ENCODE measurements at places on chromosomes 1 and 21.

- peak; percentile 5 for DNase-seq
Observed at GRCh38 chr1:61742620-61743430, 545 bp downstream of the PATJ start.

DNA sequence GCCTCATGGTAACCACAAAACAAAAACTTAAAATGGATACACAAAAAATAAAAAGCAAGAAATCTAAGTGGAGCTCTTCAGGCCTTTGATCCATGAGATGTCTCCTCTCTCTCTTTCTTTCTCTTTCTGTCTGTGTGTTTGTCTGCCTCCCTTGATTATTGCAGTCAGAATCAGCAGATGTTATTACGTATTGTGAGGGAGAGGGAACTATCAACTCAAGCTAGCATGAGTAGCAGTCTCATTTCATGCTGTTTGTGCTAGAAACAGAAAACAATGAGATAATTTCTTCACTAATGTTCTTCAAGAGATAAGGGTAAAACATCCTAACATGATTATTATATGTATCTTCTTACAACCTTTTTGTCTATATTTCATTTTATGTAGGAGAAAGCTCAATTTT, 103.7 kb upstream of the PDC start:
- no peak for DNase-seq

GRCh38 chr1:177206831-177207355, 36.1 kb downstream of the BRINP2 start:
- no peak for DNase-seq

GRCh38 chr1:91700332-91700731, 185.6 kb downstream of the TGFBR3 start:
- no peak for DNase-seq

GRCh38 chr1:9689971-9690381, 38.4 kb downstream of the PIK3CD start:
- no peak for DNase-seq

DNA sequence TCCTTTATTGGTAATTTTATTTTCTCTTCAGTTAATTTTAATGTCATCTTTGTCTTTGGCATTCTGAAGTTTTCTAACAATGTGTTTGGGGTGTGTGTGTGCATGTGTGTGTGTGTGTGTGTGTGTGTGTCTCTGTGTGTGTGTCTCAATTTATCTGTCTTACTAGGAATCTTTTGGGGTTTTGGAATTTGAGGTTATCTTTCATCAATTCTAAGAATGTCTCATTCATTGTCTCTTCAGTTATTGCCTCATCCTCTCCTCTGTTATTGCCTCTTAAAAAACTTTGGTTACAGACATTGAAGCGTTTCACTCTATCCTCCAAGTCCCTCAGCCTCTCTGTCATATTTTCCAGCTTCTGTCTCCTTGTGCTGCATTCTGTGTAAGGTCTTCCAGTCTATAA, 18.1 kb upstream of the SAMD13 start:
- DNase-seq, result no peak

DNA sequence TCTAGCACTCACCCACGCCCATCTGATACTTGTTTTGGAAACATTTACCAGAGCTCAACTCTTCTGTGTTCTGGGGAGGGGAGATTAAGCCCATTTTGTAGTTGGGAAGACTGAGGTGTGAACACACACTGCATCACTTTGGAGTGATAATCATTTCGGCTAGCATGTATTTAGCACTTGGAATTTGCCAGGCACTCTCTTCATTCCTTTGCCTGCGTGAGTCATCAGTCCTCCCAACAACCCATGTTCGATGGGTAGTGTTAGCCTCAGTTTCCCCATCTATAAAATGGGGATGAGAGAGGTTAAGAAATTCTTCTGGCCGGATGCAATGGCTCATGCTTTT, 182.8 kb upstream of the TMEM51 start:
- no peak for DNase-seq

DNA sequence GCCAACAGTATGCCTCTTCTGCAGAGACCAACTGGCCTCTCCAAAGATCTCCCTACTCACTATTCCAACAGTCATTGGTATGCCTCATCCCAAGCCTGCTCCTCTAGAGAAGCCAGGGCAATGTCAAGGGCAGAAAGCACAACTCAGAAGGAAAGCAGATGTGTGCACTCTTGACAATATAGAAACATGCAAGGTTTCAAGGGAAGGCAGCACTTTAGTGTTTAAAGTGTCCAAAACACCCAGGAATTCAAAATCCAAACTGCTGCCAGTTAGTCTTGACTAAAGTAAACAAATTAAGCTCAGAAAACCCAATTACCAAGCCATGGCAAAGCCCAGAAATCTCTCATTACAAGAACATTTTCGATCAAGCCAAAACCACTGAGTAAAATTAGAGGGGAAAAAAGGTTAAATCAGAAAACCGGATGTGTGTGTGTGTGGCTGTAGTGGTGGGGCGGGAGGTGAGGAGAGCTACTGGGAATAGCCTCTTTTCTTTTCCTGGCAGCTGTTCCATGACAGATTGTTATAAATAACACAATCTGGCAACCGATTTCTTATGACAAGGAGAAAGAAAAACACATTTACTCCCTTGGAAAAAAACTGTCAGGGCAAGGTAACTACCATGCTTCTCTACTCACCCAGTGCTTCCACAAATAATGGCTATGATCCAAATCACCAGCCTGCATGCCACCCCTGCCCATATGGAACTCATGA, 39.2 kb downstream of the EIF2B3 start:
- DNase-seq, result no peak

- no peak for DNase-seq
Observed at GRCh38 chr1:234997201-234997895, 131.3 kb downstream of the TOMM20 start.

- DNase-seq, result no peak
Observed at GRCh38 chr1:234849832-234850231, 239.9 kb upstream of the IRF2BP2 start.

DNA sequence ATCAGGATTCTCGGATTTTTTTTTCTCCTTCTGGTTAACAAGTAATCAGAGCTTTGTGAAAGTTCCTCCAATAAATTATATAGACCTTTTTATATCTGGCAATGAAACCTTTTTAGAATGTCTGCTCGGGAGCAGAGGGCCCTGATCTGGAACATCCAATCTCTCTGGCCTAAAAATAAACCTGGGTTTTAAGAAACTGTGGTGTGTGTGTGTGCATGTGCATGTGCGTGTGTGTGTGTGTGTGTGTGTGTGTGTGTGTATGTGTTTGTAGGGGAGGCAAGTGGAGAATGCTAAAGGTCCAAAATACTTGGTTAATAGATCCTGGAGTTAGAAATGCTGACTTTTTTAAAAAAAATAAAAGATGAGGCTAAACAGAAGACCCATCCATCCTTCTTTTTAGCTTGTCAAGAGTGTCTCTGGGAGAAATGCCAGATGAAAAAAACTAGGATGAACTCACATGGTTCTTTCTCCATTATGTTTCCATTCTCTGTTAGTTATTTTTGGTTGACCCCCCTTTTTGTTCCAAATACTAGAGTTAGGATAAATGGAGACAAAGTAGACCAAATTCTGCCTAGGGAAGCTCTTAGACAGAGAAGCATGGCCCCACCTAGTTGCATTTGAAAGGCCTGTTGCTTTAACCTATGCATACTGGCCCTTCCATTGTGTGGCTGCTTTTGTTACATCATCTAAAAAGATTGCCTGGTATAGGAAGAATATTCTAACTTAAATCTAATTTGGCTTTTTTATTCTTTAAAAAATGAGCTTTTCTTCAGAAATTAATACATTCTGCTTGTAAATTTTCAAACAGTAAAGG, 175.9 kb downstream of the PAPPA2 start:
- DNase-seq, result no peak

- DNase-seq, result no peak
Observed at GRCh38 chr1:162687870-162688269, 55.6 kb downstream of the DDR2 start.

DNA sequence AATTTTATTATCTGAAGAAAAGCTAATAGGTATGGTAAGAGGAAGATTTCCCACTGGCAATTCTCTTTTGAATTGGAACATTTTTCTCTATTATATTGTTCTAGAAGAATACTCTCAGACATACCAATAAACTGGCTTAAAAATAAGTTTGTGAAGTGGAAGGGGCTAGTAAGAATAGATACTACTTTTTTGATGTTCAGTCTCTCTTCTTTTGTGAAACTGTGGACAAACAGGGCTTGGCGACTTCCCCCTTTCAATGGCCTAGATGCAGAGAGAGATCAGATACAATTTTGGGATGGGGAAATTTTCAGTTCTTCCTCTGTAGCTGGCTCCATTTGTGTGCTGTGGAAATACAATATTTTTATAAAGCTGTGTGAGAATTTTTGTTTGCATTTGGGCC, 2.5 kb downstream of the PBX1 start:
- DNase-seq, result no peak

GRCh38 chr1:59414406-59415133, 117.7 kb downstream of the FGGY start:
- DNase-seq, result no peak

GRCh38 chr1:10986525-10986890, 25.9 kb upstream of the TARDBP start:
- DNase-seq, result no peak

GRCh38 chr1:156389311-156389710, 20.3 kb downstream of the RHBG start:
- DNase-seq, result peak; percentile 75

- DNase-seq, result no peak
Observed at GRCh38 chr1:11767922-11768704, 6.1 kb downstream of the C1orf167 start.

DNA sequence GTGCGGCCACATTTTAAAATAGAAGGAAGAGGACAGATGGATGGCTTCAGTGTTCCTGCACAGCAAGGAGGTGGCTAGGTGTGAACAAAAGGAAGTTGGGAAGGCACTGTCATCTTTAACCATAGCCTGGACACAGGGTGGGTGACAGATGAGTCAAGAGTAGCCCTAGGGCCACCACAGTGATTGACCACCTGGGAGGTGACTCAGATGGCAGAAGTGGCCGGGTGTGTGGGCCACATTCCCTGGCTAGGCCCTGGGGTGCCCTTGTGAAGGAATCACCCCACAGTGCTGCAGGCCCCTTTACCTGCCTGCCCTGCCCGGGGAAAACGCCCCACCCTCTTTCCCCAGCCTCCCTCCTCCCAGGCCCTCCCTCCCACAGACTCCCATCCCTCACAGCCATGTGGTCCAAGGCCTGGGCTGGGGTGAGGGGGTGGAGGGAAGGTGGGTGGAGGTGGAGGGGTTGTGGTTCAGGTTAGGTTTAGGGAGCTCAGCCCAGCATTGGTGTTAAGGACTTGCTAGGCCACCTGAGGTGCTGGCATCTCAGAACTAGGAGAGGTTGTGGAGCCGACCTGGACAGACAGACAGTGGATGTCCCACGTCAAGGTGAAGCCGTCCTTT, 59.1 kb downstream of the SPSB1 start:
- DNase-seq, result no peak

DNA sequence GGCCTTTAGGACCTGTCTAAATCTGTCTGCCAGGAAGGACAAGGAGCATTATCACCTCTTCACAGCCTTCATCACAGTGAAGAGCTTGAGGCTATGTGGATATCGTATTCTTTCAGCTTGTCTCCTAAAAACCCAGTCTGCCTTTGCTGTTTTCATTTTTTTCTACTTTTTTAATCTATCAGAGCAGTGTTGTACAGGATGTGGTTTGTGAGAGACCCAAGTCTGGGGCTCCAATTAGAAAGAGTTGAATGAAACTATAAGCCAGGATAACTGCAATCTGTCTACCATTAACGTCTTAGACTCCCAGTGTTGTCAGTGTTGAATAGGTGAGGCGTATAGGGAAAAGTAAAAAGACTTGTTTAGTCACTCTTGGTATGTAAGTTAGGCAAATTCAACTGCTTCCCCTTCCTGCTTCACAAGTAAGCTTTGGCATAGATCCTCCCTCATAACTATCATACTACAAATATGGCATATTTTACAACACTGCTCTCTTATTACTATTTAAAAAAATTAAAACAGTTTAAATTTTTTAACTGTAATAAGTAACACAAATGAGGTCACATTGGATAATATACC, 1225.8 kb upstream of the PRMT6 start:
- DNase-seq, result no peak

- no peak for DNase-seq
Observed at GRCh38 chr1:224067207-224067606, 46.7 kb upstream of the FBXO28 start.

GRCh38 chr1:114090738-114091505, 62.7 kb downstream of the SYT6 start:
- no peak for DNase-seq

DNA sequence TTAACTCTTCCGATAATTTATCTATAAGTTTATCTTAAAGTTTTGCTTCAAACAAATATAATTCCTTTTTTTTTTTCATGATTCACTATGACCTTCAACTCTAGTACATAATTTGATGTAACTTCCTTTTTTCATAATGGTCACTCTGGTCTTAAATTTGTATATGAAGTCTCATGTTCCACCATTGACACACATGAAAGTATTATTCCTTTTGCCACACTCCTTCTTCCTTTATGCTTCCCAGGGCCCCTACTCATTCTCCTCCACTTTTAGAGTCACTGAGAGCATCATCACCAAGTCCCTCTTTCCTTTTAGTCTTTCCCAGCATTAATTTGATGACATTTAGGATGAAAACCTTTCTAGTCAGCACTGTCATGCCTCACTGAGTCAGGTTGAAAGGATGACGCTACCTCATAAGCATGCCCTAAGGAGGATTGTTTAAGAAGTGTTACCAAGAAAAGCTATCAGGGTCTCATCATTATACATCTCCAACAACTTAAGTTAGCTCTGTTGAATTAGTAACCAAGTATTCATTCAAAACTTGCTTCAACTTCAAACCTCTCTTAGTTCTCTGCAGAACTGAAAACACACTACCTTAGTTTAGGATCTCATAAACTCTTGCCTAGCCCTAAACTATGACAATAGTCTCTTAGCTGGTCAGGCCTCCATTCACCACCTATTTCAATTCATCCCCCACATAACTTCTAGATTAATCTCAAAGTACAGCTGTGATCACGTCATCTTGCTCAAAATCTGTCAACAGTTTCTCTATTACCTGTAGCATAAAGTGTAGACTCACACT, 14.5 kb downstream of the AUNIP start:
- DNase-seq, result no peak

DNA sequence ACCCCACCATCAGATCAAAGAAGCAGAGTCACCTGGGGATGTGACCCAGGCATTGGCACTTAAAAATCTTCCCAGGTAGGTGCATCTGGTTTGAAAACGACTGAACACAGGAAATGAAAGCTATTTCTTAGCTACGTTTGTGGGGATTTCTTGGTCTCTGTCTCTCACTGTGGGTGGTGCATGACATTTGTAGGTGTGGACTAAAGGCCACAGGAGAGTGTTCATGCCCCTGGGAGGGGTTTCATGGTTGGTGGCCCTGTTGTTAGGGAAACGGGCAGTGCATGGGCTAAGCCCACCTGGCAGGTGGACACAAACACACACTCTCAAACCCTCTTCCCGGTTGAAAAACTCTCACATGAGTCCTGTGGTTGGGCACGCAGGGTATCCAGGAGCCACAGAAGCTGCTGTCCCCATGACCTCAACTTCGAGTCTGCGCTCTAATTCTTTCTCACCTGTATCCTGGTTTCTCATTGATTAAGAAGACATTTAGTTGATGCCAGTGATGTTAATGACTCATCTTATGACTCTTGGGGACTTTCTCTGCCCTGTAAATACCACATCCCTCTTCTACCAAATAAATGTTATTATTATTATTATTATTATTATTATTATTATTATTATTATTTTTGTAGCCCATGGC, 119.4 kb downstream of the MRPS6 start:
- no peak for DNase-seq
